ENCODE measurements at places on chromosomes 5 and 9. TPM values are rescaled to one million over a fixed set of nuclear protein-coding genes. Genes with fewer than 3 reads are reported as not detected.

The ROPN1L gene
- total RNA-seq: 0.41 TPM

The MOB3B gene
- 4.1 TPM for total RNA-seq

The DMRTA1 gene
- under 0.01 TPM for total RNA-seq

The PLPPR1 gene
- not detected for total RNA-seq

The RASGEF1C gene
- 0.83 TPM for total RNA-seq

The PCDHGA8 gene
- total RNA-seq: 1.2 TPM

The SAPCD2 gene
- 1.7 TPM for total RNA-seq

The LPAR1 gene
- 22.5 TPM for total RNA-seq

The SLC34A3 gene
- total RNA-seq: not detected

The WNT8A gene
- not detected for total RNA-seq

The SLC6A3 gene
- not detected for total RNA-seq

The KLF9 gene
- total RNA-seq: 51.2 TPM

The C9orf50 gene
- not detected for total RNA-seq

The MZB1 gene
- total RNA-seq: not detected

The MSMP gene
- not detected for total RNA-seq

The SLC4A9 gene
- total RNA-seq: not detected

The GHR gene
- 8.4 TPM for total RNA-seq

The SOWAHA gene
- 0.16 TPM for total RNA-seq

The GDNF gene
- total RNA-seq: 0.06 TPM

The IFNA16 gene
- total RNA-seq: not detected

The FCN2 gene
- 29.4 TPM for total RNA-seq

The OR5C1 gene
- not detected for total RNA-seq

The SPATA31C1 gene
- not detected for total RNA-seq

The GPR150 gene
- total RNA-seq: 0.74 TPM

The CDH9 gene
- not detected for total RNA-seq

The FOXD4 gene
- not detected for total RNA-seq

The AK1 gene
- 68.5 TPM for total RNA-seq

The PRR16 gene
- total RNA-seq: 0.17 TPM

The STPG3 gene
- total RNA-seq: not detected
